Endodermal cell (in vitro differentiated cells): ENCODE measurements at places on chromosomes 4 and X. TPM values are rescaled to one million over a fixed set of nuclear protein-coding genes. Genes with fewer than 3 reads are reported as not detected.

DNA sequence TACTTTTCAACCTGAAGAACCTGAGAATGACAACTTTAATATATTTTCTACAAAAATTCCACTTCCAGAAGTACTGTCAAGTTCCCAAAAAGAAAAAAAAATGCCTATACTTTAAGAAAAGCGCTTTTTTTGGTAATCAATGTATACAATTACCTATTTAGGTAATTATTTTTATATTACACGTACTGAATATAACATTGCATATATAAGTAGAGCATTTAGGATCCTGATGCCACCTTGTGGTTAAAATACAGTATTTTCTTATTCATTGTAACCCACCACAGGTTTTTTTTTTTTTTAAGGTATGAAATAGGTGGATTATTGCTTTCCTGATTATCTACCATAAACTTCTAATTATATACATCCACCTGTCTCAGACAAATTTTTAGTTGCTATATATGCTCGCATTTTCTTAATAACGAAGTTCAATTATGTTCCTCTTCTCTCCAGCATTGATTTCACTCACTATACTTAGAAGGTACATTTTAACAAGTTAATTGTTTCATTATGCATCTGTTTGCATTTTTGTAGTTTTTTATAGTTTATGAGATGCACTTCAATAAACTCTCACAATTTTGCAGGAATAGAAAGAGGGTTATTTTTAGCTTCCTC, 5.2 kb downstream of the MAP9 start:
- DNase-seq, result no peak

GRCh38 chrX:50333308-50333707, 128.7 kb downstream of the CCNB3 start:
- DNase-seq, result no peak

- DNase-seq, result no peak
Observed at GRCh38 chr4:8120501-8120900, 38.1 kb downstream of the ABLIM2 start.

GRCh38 chrX:41981481-41982013, 58.2 kb upstream of the CASK start:
- DNase-seq, result no peak

GRCh38 chrX:11470250-11470974, 177.2 kb downstream of the AMELX start:
- no peak for DNase-seq

DNA sequence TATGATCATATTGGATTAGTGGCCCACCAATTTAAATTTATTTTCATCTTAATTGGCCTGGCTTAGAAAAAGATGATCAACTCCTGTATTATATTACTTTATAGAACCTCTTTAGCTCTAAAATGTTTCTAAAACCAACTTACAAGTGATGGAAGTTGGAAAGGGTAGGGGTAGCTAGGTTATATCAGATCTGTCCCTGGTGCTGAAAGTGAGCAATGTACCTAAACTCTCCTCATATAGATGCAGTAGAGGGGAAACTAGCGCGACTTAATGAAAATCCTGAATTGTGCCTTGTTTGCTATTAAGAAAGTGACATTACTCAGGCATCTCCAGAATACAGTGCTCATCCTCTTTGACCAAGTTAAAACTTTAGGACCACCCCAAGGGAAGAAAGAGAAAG, 7.5 kb upstream of the PTCHD1 start:
- DNase-seq, result no peak

DNA sequence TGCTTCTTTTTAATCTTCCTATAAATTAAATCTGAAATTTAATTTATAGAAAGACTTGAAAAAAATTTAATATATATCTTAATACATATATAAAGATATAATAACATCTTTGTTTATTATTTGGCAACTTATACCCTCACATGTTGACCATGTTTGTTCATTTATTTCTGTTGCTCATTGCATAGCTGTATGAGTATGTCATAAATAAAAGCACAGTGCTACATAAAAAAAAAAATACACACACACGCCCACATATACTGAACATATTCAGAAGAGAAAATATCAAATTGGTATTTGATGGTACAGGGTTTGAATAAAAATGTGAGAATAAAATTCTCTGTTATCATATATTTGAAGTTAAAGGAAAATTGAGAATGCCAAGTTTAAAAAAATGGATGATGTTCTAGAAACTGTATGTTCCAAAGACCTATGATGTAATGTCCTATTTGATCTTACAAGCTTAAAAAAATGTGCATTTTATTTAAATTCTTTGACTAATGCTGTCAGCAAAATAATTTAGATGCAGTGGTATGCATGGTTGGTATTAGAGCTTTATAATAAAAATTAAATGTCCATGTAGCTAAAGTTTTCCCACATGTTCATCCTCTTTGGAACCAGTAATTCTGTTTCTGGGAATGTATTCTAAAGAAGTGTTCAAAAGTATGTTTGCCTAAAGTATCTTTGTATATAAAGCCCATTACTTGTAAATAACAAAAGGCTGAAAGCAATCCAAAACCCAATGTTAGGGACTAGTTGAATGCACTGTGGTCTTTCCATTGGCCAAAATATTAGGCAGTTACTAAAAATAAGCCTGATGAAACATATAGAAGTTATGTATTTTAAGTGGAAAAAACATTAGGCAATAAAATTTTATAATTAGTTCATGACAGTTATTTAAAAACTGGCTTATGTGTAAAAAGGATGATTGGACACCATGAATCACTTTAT, 12.9 kb downstream of the TMEM184C start:
- no peak for DNase-seq

DNA sequence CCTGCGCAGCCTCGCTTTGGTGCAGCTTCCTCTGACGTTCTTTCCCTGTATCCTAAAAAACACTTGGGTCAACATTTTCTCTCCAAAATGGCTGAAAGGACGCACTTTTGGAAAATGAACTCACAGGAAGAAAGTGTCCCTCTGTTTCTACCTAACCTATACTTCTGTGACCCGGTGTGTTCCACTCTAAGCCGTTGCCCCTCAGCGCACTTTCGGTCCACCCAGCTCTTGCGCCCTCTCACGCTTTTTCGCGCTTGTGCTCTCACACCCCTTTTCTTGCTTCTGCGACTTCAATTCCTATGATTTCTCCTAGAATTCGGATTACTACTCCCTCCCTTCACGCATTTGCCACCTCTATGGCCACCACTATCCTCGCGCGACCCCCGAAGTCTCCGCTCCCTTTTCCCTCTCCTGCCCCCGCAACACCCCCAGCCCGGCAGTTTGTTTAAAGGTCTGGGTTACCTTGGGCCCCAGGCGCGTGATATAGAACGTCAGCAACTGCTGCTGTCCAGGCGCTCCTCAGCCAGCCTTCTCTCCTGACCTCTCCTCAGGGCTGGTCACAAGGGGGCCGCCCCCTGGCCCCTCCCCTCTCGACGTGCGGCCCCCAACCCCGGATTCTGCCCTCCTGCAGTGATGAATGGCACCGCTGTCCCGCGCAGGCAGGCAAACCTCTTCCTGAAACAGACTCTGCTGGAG, at the start of gene USP51:
USP51 (minus strand) TSS at position 535 of the 696 bp plus-strand sequence. CDS start 909 bp downstream, outside the sequence.
- DNase-seq, result peak; percentile 86

GRCh38 chrX:51332188-51332942, at the start of gene NUDT10:
NUDT10 (plus strand) TSS chrX:51332822; CDS start chrX:51332966, 144 bp downstream.
- peak; percentile 92 for DNase-seq

DNA sequence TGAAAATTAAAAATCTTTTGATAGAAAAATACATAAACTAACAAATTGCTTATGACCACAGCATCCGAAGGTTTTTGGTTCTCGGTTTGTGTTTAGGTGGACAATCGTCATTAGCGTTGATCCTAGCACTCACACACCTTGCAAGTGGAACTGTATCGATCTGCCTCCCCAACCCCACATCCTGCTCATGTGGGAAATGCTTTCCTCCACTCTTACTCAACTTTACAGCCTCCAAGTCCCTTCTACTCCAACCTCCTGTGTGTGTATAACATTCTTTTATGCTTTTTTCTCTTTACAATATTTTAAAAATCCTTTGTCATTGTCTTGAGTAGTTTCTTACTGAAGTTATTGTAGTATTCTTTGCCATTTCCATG, 15.6 kb upstream of the TMEM131L start:
- peak; percentile 4 for DNase-seq

GRCh38 chrX:13094828-13095341, 50.5 kb upstream of the FAM9C start:
- DNase-seq, result no peak

DNA sequence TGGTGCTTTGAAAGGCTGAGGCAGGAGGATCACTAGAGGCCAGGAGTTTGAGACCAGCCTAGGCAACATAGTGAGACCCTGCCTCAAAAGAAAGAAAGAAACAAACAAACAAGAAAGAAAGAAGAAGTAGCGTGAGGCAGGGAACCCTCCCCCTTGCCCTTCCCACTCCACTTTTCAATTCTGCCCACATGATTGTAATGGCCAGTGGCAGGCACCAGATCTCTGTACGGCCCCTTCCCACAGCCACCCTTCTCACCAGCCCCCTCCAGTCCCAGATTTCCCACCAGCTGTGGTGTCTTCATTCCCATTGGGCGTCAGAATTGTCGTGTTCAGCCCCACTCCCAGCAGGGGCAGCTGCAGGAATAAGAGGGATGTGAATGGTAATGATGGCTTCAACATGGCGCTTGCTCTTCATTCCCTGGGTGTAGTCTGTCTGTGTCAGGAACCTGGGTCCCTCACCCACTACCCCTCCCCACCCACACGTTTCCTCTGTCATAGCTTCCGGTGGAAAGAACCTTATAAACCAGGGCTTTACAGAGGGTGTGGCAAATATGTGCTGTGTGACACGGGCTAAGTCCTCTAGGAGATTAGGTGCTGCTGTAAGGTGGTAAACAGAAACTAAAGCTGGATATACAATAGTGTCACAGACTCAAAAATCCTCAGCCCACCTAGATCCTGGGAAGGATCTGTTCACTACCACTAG, at the start of gene IL2RG:
IL2RG (minus strand) TSS at position 437 of the 703 bp plus-strand sequence; CDS start at position 399, 38 bp downstream.
- DNase-seq, result no peak

DNA sequence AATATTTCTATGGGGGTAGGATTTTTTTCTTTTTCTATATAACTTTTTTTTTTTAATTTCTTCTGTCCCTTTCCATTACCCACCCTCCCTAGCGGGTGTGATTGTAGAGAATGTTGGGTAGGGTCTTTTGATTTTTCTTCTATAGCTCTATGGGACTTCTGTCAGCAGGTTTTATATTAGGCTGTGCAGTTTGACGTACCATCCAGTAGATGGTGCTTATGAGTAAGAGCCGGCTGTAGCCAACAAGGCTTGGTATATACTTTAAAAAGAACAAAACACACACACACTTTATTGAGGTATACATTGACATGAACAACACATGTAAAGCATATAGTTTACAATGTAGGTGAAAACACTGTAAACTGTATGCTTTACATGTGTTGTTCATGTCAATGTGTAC, 247.9 kb upstream of the POF1B start:
- DNase-seq, result no peak

DNA sequence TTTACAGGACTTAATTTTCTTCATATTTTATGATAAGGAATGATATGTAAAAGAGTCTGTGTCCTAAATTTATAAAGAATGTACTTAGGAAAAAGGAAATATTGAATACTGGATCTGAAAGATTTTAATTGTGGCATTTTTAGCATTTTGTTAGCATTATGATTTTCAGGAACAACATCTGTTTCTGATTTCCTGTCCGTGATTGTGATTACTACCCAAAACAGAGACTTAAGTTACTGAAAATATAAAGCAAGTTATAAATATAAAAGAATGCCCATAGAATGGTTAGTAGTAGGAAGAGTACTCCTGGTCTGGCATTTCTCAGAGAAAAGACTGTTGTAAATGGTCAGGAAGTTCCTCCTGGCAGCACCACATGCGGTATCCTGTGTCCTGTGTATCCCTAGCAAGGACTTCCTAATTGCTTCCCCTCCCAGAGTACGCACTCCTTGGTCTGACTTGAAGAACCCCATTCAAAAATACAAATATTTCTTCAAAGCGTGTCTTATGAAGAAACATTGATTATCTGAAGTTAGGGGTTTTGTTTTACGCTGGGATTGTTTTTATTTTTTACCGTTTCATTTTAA, 88.9 kb downstream of the RS1 start:
- no peak for DNase-seq

DNA sequence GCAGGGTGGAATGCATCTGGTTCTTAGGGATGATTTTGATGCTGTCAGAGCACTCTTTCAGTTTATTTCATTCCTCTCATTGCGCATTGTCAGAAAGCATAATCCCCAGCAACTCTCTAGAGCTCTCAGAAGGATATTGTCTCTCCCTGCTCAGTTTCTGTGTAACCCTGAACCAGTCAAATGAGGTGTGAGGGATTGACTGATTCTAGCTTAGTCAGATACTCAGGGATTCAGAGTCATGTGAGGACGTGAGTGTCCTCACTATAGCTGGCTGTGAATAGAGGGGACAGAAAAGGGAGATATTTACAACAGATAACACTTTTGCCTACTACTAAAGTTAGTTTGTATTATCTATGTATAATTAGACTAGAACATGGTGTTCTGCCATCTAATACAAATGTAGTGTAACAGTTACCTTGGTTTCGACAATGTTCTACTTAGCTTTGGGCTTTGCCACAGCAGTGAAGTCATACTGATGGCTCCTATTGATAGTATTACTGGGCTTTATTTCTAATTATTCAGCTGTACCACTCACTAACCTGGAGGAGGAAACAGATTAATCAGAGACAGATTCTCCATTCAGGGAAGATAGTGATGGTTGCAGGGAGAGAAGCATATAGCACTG, 19.5 kb downstream of the AP1AR start:
- no peak for DNase-seq

DNA sequence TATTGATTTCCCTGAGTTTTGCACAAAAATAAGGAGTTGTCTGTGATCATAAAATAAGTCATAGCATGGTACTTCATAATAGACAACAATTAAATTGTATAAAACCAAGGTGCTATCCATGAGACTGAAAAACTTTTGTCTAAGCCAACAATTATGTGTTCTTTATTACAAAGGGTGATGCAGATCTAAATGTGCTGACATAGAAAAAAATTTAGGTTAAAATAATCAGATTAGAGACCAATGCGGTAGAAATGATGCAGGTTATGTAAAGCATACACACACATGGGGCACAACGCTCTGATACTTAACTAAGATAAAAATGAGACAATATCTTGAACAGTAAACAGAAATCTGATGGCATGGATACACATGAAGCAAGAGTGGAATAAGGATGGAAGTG, 113.3 kb downstream of the PWWP3B start:
- no peak for DNase-seq

- no peak for DNase-seq
Observed at GRCh38 chrX:5702890-5703289, 525.8 kb downstream of the NLGN4X start.

The DKC1 gene
- total RNA-seq, result 43.5 to 66.5 TPM (median 64.6 TPM) in 3 replicates

The PAGE5 gene
- total RNA-seq, result not detected in 2 replicates

The GIMD1 gene
- total RNA-seq, result not detected in 3 replicates

The CPZ gene
- total RNA-seq, result 23.9 to 31.9 TPM (median 25.4 TPM) in 3 replicates

The NPNT gene
- 0.88 and 1.3 TPM in 2 replicates for total RNA-seq

The XPNPEP2 gene
- 0.20 TPM in 1 of 2 replicates, not detected in the other for total RNA-seq

The HTN3 gene
- not detected in 2 replicates for total RNA-seq
